ENCODE measurements at places on chromosomes 11 and 22.

DNA sequence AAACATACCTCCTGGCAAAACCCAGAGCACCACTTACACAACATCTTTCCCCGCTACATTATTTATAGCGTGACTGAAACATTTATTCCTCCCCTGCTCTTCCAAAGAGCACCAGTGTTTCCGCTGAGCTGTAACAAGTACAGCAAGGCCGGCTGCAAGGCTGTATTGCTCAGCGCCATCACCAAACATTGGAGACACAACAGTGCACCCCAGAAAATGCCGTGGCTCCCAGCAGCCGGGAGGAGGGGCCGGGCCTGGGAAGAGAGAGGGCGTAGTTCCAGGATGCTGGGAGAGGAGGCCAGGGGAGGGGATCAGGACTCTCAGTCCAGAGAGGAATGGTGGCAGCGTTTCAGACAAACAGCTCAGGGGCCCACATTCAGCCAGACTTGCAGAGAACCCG, 133.2 kb downstream of the DSCAML1 start:
- no peak for DNase-seq

GRCh38 chr11:44172966-44173365, 77.5 kb downstream of the EXT2 start:
- no peak for DNase-seq

GRCh38 chr22:38035530-38035885, 21.7 kb upstream of the PICK1 start:
- no peak for DNase-seq

GRCh38 chr22:29987137-29987536, 93.1 kb upstream of the HORMAD2 start:
- DNase-seq: no peak

DNA sequence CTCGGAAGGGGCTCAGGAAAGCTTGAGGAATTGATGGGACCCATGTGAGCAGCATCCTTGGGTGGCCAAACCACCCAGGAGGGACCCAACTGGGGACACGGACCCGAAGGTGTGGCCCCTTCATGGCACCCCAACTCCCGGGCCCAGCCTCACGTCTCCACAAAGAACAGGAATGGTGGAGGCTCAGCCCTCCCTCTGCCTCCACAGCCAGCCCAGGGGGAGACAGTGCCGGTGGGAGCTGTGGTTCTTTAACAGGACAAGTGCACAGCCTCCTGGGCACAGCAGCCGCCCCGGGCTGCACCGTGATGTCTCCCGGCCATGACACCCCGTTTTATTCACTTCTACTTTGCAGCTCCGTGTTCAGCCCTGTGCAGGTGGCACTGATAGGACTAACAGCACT, 587.2 kb downstream of the BRD1 start:
- DNase-seq: no peak
